ENCODE measurements at places on chromosomes 7 and 10.
A peak's percentile ranks its signal among the peaks of the same experiment; 100 is the strongest.

- peak; percentile 31 for DNase-seq
Observed at GRCh38 chr10:71608819-71609768, 110.5 kb downstream of the C10orf105 start.

GRCh38 chr7:50664937-50665336 lies 99.7 kb upstream of the DDC start:
- DNase-seq = no peak

GRCh38 chr10:103792547-103792946 lies 62.8 kb downstream of the SH3PXD2A start:
- no peak for DNase-seq

- DNase-seq = no peak
Observed at GRCh38 chr10:63007112-63007511, 126.0 kb upstream of the NRBF2 start.

GRCh38 chr10:391305-391704 lies 256.1 kb downstream of the ZMYND11 start:
- no peak for DNase-seq

GRCh38 chr7:141208539-141208938 lies 134.7 kb downstream of the TMEM178B start:
- no peak for DNase-seq

GRCh38 chr10:104109908-104110662 lies 11.9 kb upstream of the SFR1 start:
- no peak for DNase-seq

- no peak for DNase-seq
Observed at GRCh38 chr7:150449206-150449952, 1.1 kb upstream of the GIMAP8 start.

DNA sequence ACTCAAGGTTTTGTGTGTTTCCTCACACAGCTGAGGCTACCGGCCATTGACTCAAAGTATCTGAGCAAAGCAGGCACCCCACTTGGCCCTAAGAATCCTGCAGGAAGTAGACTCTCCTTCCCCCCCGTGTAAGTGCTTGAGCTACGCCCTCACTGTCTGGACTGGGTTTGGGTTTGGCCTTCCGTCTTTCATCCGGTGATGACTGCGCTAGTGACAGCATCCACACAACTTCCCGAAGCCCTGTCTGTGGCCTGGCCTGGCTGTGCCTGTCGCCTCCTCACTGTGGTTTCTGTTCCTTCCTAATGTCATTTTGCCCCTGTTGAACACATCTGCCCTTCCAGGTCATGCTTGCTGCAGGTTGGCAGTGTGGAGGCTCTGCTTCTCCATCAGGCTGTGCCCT lies 14.5 kb downstream of the C7orf57 start:
- DNase-seq = no peak

- DNase-seq = no peak
Observed at GRCh38 chr7:117076426-117076943, 123.2 kb downstream of the ST7 start.

DNA sequence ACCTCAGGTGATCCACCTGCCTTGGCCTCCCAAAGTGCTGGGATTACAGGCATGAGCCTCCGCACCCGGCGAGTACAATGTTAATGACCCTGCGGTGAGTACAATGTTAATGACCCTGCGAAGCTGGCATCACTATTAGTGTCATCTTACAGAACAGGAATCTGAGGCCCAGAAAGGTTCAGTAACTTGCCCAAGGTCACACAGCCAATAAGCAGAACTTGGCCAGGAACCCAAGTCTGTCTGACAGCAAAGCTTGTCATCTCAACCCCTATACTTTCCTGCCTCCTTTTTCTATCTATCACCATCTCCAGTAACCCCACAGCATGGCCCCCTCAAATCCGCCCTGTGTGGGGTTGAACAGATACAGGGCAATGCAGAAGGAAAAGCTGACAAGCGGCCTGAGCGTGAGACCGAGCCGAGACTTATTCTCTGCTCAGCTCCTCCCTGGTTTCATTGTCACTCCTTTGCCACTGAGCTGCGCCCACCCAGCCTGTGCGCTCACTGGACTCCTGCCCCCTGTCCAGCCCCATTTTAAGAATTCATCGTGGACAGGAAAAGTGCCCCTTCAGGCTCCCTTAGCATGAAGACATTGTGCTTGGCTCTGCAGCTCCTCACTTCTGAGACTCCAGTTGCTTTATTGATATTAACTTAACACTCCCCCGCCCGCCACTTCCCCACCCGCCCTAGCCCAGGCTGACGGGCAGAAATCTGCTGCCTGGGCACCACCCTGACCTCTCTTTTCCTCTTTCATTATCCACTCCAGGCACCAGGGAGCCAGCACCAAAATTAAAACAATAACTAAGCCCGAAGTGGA lies 58.1 kb upstream of the LBX1 start:
- DNase-seq = no peak

DNA sequence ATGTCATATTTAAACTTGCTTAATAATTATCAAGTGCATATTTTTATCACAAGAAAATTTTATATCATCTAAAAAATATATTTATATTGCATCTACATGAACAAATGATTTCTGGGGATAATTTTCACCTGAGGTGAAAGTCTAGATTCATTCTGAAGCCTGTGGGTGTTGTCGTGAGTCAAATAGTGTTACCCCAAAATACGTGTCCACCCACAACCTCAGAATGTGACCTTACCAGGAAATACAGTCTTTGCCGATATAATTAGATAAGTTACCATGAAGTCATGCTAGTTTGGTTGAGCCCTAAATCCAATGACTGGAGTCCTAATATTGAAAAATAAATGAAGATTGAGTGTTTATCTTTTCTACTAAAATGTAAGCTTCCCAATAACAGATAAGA lies 203.0 kb upstream of the MDFIC start:
- DNase-seq = no peak

DNA sequence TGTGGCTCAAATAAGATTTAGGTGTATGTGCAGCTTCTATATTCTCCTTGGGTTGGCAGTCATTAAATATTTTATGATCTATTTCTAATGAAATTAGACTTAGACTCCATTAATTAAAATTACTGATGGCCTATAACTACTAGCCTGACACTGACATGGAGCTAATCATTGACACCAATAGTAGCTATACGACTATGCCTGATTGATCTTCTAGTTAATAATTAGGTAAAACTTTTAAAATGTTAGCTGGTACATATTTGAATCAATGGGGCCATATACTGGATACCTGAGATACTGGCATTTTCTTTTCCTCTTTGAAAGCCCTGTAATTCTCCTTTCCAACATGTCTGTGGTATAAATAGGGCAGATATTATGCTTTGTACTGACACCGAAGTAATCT lies 14.4 kb downstream of the WEE2 start:
- DNase-seq = no peak

DNA sequence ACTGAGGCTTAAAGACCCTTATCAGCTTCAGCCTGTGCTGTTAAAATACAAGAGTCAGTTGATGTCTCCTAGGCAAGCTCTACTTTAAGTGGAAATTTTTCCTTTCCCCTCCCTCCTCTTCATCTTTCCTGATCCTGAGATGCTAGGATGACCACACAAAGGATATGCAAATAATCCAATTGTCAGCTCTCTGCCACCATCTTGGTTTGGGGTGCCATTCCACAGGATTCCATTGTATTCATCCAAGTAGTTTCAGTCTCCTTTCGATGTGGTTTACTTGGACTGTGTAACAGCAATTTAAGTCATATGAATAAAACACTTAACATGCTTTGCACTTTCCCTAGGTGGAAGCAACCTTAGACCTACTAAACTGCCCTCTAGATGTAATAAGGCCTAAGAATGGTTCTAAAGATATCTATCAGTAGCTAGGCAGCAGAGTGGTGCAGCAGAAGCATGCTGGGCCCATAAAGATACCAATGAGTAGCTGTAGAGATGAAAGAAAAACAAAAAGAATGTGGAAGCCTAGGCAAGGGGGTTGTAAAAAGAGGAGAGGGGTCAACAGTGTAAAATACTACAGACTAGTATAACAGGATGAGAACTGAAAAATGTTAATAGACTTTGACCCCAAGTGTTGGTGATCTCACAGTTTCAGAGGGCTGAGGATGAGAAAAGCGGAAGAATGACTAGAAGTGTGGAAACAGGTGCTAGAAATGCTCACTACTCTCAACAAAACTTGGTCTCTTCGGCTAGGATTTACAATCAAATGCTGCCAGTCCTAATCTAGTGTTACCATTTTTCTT lies 2.4 kb upstream of the CFAP69 start:
- no peak for DNase-seq

DNA sequence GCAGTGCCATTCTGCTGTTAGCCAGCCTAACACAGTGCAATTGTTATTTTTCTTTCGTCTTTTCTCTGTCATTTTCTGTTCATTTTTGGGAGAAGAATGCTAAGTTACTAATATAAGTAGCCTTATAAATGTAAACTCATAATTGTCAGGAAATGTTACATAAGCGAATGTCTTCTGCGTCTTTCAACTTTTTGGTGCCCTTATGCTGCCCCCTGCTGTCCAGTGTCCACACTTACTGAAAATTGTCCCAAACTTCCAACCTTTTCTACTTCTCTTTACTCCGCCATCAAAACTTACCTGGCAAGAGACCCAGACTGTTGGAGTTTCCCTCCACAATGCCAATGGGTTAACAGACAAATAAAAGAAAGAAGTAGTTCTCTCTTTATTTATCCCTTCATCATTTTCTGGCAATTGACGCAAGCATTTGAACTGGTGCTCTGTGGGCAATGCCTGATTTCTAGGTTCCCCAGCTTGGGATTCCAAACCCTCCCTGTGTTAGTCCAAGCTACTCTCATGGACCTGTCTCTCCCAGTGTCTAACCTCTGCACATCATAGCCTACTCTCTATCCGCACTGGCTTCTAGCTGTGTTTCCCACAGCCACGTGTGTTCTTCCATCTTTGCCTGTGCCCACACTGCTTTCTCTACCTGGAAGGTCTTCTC lies 21.0 kb upstream of the EPC1 start:
- DNase-seq = peak; percentile 46

DNA sequence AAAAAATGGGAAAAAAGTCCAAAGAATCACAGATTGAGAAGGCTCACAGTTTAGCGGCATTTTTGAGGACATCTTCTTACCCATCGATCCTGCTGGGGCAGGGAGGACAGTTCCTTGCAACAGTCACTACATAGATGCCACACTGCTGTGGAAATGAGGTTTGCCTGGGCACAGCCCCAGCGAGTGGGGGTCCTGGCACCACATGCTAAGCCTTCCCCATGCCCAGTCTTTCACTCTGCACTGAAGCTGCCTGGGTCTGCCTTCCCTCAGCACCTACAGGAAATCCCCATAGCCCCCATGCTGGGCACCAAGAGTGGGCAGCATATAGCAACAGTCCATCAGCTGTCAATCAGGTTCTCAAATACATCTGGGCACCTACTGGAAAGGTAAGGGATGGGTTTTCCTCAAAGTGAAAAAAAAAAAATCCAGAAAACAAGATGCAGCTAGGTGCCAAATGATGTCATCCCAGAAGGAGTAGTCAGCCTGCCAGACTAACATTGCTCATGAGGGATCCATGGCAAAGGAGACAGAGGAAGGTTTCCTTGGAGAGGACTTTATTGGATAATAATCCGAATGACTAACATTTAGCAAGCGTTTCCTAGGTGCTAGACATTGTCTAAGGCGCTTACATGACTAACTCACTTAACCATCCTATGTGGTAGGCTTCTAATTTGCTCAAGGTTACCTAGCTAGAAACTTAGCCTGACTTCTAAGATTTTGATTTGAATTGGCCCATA lies 125.7 kb upstream of the CXCL12 start:
- no peak for DNase-seq

GRCh38 chr10:60795465-60796202 lies 17.4 kb downstream of the CDK1 start:
- no peak for DNase-seq

- no peak for DNase-seq
Observed at GRCh38 chr7:45978010-45978681, 57.1 kb upstream of the IGFBP3 start.

- no peak for DNase-seq
Observed at GRCh38 chr7:55303220-55303619, 61.9 kb upstream of the LANCL2 start.

DNA sequence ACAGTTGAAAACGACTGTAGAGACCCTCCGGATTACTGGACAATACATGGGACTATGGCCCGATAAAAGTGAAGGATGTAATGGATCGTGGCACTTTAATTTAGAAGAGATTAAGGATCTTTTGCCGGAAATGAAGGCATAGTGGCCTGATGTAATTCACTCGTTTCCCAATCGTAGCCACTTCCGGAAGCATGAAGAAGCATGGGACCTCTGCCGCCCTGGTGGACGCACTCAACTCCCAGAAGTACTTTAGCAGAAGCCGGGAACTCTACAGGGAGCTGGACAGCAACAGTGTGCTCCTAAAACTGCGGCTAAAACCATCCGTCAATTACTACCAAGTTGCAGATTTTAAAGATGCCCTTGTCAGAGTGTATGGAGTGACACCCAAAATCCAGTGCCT lies 59.6 kb upstream of the NUPR2 start:
- no peak for DNase-seq

GRCh38 chr10:110852947-110853346 lies 18.8 kb upstream of the PDCD4 start:
- no peak for DNase-seq

GRCh38 chr7:157690833-157691585 lies 354.2 kb downstream of the DNAJB6 start:
- no peak for DNase-seq

DNA sequence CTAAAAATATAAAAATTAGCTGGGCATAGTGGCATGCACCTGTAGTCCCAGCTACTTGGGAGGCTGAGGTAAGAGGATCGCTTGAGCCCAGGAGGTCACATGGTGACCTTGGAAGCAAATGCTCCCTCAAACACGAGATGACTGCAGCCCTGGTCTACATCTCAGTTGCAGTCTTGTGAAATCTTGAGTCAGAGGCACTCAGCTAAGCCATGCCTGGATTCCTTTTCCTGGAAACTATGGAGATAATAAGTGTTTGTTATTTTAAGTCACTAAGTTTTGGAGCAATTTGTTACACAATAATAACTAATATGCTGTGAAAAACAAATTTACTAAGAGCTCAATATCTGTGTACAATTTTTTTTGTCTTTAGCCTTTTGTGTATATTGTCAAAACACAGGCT lies 284.3 kb upstream of the KAT6B start:
- no peak for DNase-seq

- DNase-seq = no peak
Observed at GRCh38 chr7:45039106-45039505, 39.1 kb downstream of the CCM2 start.

DNA sequence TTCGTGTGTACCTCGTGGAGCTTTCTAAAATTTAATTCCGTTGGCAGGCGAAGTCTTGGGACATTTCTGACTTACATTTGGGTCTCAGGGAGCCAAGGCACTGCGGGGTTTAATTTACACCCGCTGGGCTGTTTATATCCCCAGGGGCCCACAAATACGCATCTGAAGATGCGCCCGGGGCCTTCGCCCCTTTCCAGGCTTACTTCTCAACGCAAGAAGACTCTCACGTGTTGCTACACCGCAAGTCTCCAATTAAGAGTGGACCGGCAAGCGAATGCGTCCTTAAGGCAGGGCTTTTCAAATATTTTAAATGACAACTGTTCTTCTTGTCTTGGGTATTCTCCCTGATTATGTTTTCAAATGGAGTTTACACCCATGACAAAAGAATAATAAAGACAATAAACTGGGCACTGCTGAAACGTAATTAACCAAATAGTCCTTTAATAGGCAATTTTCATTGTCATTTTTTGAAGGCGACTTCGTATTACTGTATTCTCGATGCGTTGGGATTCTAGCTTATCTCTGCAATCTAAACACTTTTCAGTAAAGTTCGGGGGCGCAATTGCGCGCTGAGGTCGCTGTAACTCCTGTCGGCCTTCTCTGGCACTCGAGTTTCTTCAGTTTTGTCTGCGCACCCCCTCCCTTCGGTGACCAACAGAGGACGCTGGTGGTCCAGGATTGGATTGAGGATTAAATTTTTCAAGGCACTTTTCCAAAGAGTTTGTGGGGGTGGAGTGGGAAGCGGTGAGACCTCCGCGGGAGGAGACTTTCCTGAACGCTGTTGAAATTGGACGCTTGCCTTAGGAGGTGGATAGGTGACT lies 837 bp upstream of the IGFBP3 start:
- DNase-seq = no peak
